ENCODE measurements at places on chromosomes 1 and 21.

GRCh38 chr1:59170659-59171058 lies 126.2 kb upstream of the FGGY start:
- DNase-seq: no peak

- no peak for DNase-seq
These were observed 771 bp upstream of the NTNG1 start for GRCh38 chr1:107139833-107140702.

GRCh38 chr1:81717230-81717629 lies 83.5 kb upstream of the ADGRL2 start:
- DNase-seq: peak; percentile 15

DNA sequence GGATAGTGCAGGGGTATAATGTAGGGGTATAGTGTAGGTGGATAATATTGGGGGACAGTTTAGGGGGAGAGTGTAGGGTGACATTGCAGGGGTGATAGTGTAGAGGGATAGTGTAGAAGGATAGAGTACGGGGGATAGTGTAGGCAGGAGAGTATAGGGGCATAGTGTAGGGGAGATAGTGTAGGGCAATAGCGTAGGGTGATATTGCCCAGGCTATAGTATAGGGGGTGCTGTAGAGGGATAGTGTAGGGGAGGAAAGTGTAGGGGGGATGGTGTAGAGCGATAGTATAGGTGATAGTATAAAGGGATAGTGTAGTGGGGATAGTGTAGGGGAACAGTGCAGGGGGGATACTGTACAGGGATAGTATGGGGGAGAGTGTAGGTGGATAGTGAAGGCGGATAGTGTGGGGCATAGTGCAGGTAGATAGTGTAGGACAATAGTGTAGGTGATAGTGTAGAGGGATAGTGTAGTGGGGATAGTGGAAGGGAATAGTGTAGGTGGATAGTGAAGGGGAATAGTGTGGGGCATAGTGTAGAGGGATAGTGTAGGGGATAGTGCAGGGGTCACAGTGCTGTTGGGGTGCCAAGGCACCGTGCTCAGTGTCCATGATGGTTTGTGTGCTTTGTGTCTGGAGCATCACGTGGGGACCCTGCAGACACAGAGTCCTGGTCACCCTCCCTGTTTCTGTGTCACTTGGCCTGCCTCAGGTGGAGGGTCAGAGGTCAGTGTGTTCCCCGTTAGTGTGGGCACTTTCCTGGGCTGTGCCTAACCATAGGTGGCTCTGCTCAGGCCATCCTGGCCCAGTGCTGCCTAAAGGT lies 10.5 kb upstream of the ARF1 start:
- no peak for DNase-seq

DNA sequence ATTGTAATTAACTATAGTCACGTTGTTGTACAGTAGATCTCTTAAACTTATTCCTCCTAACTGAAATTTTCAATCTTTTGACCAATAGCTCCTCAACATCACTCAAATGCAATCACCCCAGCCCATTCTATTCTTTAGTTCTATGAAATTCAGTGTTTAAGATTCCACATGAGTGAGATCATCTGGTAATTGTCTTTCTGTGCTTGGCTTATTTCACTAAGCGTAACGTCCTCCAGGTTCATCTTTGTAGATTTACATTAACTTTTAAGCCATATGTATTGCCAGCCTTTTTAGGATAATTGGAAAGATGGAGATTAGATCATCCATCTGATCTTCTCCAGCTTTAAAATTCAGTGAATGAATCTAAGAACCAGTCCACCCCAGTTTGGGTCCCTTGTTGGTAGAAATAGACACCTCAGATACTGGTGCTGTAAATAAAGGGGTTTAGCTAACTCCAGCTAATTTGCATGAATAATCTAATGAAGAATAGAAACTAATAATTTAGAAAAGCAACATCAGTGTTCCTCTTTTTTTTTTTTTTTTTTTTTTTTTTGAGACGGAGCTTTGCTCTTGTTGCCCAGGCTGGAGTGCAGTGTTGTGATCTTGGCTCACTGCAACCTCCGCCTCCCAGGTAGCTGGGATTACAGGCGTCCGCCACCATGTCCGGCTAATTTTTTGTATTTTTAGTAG lies 7.0 kb downstream of the S100A10 start:
- no peak for DNase-seq

GRCh38 chr1:53725238-53725689 lies 13.7 kb downstream of the GLIS1 start:
- DNase-seq: no peak

DNA sequence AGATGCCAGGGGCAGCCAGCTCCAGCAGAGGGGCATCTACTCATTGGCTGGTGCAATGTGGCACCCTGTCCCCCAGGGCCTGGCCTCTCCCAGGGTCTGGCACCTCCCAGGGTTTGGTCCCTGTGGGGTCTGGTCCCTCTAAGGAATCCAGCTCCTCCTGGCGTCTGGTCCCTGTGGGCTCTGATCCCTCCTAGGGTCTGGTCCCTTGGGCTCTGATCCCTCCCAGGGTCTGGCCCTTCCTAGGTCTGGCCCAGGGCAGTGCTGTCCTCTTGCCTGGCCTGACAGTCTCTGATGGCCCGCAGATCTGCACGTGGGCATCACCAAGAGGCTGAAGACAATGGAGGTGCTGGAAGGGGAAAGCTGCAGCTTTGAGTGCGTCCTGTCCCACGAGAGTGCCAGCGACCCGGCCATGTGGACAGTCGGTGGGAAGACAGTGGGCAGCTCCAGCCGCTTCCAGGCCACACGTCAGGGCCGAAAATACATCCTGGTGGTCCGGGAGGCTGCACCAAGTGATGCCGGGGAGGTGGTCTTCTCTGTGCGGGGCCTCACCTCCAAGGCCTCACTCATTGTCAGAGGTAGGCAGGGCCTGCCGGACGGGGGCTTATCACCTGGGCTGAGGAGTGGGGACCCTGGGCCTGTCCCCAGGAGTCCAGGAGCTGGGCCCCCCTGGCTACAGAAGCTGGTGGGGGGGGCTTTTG lies 73.9 kb downstream of the OBSCN start:
- DNase-seq: no peak

GRCh38 chr1:160206036-160206389 lies 829 bp downstream of the PEA15 start:
- DNase-seq: peak; percentile 71

DNA sequence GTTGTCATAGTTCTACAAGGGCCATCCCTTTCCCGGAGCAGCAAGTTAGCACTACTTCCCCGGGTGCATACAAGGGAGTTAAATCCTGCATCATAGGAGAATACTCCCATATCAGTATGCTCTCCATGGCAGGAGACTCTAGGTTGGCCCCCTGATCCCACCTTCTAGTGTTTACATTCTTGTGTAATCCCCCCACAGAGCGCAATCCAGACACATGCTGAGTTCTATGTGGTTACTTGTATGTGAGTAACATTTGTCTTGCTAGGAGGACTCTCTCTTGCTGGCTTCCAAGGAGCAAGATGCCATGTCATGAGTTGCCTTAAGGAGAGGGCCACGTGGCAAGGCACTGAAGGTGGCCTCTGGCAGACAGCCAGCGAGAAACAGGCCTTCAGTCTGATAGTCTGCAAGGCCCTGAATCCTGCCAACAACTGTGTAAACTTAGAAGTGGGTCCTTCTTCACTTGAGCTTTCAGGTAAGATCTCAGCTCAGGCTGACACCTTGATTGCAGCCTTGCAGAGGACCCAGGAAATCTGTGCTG lies 155.3 kb downstream of the CDC7 start:
- DNase-seq: no peak

DNA sequence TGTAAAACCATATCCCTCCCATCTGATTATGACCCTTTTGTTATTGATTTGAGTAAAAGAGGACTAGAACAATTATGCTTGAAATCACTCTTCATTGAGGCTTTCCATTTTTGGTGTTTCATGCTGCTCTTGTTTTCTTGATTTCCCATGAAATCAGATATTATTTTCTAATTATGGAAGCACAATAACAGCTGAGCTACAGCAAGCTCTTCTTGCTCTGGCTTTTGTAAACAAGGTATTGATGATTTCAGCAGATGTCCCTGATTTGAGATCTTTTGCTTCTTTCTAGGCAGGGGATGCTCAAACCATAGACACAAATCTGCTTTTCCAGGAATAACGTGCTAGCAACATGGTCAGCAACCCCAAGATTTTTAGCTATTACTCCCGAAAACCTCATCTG lies 607.8 kb downstream of the NCAM2 start:
- no peak for DNase-seq

GRCh38 chr1:157181258-157181657 lies 43.1 kb upstream of the ETV3 start:
- DNase-seq: no peak

DNA sequence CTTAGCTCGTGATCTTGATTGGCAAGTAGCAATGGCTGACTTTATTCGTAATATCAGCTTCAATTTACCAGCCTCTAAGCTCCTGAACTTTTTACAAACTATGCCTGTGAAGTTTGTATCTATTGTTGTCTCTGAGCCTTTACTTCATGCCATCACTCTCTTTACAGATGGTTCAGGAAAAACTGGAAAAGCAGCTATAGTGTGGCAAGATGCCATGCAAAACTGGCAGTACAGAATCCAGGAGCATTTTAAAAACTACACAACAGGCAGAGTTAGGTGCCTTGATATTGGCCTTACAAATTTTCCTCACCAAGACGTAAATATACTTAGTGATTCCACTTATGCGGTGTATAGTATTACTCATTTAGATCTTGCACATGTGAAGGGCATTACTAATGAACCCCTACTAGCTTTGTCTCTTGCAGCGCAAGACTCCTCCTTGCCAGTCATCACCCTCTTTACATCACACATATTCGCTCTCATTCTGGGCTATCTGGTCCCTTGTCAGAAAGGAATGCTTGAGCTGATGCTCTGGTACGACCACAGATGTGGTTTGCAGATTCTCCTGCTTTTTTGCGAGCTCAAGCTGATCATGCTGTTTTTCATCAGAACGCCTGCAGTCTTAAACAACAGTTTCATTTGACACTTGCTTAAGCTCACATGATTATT lies 36.3 kb downstream of the CLCA1 start:
- DNase-seq: no peak

DNA sequence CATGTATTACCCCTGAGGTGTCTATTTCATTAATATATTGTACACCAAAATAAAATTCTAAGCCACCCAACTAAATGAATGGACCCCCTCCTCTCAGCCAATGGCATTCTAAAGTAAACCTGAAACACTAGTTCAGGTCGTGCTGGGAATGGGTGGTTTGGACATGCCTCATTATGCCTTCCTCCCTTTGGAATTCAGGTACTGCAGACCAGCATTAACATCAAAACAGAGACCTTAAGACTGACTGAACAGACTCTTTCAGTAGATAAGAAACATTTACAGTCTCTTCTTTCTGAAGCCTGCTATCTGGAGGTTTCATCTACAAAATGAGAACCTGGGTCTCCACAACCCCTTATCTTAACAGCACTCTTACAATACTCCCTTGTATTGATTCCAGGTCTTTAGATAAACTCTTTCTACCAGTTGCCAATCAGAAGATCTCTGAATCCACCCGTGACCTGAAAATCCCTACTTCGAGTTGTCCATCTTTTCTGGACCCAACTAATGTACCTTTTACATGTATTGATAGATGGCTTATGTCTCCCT lies 93.6 kb downstream of the PKN2 start:
- no peak for DNase-seq

DNA sequence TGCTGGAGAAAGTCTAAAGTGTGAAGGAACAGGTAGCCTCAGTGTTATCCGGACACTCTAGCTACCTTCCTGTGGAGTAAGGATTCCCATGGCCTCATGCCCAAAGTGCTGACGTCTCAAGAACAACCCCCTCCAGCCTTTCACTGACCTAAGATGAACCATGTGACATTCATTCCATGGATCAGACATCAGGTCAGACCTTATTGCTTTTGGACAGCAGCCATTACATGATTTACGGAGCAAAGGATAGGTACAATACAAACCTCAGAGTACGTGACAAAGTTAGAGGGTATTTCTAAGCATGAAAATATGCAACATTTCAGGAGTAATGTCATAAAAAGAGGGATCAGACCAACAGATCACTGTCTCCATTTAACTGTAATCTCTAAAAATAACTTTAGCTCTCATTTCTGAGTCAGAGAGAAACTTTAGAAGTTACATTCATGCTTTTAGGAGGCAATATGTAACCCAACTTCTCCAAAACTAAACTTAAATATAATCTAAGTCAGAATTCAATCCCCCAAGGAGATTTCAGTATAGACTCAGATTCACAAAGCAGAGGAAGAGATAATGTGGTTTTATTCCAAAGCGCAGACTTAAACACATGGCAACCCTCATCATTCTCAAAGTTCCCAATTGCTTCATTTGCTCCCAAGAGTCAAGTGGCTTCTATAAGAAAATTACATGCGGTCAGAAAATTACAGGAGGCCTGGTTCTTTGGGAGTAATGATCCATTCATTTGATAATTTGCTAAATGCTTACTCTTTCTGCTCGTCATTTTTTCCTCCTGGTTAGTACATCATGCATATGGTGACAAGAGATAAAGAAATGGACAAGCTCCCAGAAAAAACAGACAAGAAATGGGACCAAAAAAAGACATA lies 280.4 kb downstream of the SETD4 start:
- DNase-seq: peak; percentile 17

DNA sequence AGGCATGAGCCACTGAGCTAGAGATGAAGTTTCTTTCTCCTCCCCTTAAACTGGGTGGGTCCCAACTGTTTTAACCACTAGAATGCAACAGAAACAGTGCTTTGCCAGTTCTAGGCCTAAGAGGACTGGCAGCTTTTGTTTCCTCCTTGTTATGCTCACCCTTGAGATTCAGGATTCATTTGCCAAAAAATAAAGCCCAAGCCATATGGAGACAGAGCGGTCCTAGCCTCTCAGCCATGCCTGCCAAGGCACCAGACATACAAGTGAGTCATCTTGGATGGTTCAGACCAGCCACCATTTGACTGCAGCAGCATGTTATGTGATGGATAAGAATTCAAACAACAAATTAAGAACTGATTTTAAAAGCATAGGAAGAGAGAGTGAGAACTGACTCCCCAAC lies 38.1 kb upstream of the STUM start:
- DNase-seq: no peak

GRCh38 chr1:207218512-207219362 lies 102.7 kb upstream of the CD55 start:
- peak; percentile 50 for DNase-seq

DNA sequence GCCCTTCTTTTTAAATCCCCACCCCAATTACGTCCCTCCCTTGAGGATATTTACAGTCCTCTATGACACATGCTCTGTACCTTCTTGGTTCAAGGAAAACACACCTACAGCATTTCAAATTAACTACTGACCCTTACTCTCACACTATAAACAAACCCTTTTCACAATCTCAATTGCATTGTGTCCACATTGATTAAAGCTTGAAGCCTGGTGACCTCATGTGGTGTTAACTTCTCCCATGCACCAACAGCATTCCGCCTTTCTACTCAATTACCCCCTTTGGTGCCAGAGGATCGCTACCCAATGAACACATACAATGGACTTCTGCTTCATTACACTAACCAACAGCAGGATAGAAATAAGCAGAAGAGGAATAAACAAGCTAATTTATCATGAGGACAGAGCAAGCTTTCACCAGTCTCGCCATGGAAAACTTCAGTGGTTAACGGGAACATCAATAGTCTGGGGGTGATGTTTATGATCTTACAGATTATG lies 15.2 kb downstream of the WLS start:
- no peak for DNase-seq

DNA sequence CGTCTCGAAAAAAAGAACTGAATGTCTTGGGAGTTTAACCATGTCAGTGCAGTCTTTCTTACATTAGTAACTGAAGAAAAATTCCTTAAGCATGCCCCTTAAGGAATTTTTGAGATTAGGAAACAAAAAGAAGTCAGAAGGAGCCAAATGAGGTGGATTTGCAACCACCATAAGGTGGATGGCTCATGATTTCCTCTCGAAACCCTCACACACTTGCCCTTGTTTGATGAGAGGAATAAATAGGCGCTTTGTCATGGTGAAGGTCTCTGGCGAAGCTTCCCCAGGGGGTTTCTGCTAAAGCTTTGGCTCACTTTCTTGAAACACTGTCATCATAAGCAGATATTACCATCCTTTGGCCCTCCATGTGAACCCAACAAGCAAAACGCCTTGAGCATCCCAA lies 68.2 kb downstream of the POFUT2 start:
- peak; percentile 77 for DNase-seq
